ENCODE measurements at places on chromosomes 11 and 22.

DNA sequence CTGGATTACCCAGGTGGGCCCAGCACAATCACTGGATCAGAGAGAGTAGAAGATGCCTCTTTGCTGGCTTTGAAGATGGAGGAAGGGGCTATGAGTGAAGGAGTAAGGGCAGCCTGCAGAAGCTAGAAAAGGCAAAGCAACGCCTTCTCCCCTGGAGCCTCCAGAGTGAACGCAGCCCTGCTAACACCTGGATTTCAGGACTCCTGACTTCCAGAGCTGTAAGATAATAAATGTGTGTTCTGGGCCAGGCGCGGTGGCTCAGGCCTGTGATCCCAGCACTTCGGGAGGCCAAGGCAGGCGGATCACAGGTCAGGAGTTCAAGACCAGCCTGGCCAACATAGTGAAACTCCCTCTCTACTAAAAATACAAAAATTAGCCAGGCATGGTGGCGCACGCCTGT lies 102.4 kb downstream of the MORC2 start:
- DNase-seq, result peak; percentile 35

GRCh38 chr11:128575961-128576350 lies 11.4 kb downstream of the ETS1 start:
- DNase-seq, result no peak

DNA sequence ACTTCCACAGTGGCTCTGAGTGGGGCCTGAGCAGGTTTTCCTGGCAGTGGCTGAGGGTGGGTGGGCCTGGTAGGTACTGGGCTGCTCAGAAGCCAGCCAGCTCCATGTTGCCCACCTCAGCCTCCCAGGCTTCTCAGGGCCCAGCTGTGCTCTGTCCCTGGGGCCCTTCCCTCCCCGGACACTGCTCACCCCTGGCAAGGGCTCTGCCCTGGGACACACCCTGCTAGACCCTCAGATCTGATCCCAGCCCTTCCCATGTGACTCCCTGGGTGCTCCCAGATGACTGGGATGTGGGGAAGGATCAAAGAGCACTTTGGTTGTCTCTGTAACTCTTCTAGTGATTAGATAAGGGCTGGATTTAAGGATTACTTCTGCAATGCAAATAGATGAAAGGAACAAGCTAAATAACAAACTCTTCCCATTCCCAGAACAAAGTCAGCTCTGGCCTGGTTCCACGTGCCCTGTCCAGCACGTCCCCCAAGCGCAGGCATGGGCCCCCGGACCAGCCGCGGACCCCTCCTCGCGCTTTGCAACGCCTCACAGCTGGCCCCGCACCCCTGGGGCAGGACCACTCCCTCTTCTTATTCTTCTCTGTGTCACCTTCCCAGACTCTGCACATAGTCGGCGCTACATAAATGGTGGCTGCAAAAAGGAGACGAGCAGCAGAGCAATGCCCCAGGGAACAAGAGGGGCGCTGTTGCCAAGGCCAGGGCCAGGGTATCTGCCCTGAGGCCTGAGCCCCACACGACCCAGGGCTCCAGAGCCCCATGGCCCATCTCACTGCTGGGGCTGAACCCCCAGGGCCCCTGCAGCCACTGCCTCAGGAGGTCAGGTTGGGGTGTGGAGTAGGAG lies 5.7 kb upstream of the KRTAP5-6 start:
- peak; percentile 60 for DNase-seq

GRCh38 chr11:123509737-123510578 lies 79.9 kb downstream of the GRAMD1B start:
- no peak for DNase-seq

DNA sequence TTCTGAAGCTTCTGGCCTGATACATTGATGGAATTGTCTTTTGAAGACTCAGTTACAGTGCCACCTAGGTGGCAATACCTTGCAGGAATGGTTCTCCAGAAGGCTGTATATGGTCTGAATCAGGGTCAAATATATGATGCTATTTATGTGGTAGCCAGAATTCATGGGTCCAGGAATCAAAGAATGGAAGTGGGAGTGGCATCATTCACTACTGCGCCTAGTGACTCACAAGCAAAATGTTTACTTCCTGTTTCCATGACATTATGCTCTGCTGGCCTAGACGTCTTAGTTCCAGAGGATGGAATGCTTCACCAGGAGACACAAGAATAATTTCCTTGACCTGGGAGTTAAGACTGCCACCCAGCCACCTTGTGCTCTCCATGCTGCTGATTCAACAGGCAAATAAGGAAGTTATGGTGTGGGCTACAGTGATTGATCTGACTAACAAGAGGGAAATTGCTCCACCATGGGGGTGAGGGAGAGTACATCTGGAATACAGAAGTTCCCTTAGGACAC lies 491.8 kb downstream of the ETS1 start:
- DNase-seq, result no peak

- DNase-seq, result no peak
Observed at GRCh38 chr11:97756571-97757335, 1264.0 kb upstream of the CNTN5 start.

- DNase-seq, result no peak
Observed at GRCh38 chr11:95412074-95412473, 181.1 kb upstream of the SESN3 start.

DNA sequence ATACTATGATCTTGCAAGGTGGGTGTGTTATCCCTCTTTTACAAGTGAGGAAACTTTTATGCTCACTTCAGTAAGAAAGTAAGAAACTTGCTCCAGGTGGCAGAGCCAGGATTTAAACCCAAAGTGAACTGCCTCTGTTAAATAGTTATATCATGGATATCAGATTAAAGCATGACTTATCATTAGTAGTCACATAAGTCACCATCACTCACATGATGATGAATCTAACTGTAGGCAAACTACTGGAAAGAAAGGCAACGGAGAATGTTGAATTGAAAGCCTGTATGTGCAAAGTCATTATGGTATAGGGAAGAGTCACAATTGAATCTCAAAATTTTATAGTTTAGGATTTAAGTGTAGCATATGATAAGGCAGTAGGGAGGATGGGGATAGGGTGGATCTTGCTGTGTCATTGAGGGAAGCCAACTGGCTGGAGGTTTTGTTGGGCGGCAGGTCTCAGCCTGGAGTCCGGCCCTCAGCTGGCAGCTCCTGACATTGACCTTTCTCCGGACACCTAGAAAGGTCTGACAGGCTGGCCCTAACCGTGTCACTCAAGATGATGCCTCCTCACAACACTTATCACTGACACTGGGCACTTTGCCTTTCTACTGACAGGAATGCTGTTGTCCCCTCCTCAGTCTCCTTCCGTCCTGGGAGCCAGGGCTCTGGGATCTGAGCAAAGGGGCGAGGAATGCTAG lies 98.3 kb downstream of the EMSY start:
- no peak for DNase-seq

DNA sequence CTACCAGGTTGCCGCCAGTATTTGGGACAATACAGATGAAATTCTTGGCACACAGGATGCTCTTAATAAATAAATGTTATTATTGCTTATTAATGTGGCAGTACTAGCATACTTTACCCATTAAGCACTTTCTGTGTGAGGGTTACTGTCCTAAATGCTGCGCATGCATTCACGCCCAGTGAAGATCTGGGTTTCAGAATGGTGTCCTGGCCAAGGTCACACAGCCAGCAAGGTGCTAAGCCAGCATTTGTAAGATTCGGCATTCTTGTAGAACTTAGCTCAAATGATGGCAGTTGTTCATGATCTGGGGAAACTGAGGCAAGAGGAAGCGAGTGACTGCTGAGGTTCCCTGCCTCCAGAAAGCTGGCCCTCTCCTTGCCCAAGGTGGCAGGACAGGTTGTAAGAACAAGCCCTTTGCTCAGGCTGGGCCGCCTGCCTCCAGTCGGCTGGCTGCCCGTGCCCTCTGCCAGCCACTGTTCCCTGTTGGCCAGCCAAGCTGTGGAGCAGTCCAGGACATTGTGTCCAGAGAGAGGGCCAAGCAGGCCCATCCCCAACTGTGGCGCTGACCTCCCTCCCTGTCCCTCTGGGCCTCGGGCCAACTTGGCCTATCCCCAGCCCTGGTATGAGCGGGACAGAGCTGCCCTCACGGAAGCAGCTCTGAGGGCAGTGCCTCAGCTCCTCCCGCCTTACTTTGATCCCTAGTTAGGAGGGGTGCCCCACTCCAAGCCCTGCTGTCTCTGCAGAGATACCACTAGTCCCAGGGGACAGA lies 28.8 kb downstream of the TOB2 start:
- DNase-seq, result peak; percentile 98

DNA sequence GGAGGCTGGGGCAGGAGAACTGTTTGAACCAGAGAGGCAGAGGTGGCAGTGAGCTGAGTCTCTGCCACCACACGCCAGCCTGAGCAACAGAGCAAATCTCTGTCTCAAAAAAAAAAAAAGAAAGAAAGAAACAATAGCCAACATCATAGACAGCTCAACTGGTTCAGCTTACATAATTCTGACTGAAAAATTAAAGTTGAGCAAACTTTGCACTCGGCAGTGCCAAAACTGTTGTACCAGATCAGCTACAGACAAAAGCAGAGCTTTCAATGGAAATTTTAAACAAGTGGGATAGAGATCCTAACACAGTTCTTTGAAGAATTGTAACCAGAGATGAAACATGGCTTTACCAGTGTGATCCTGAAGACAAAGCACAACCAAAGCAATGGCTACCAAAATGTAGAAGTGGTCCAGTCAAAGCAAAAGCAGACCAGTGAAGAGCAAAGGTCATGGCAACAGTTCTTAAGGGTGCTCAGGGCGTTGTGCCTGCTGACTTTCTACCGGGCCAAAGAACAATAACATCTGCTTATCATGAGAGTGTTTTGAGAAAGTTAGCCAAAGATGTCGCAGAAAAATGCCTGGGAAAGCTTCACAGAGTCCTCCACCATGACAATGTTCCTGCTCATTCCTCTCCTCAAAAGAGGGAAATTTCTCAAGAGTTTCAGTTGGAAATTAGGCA lies 59.3 kb downstream of the TTC28 start:
- no peak for DNase-seq

- no peak for DNase-seq
Observed at GRCh38 chr11:76510060-76511047, 65.5 kb downstream of the EMSY start.

DNA sequence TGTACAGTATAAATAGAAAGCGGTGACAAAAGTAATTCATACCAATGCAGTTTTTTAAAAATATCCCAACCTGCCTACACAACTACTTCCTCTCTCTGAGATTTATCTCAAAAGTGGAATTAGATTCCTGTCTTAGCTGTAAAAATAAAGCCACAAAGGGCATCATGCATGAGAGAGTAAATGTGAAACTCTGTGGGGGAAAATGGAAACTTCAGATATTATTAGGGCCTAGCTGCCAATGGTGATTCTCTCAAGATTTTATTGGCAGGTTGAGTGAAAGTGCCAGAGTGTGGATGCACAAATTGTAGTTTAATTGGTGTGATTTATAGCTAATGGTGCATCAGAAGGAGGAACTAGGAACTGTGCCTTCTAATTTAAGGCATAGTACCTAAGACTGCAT lies 356.9 kb upstream of the CCDC90B start:
- no peak for DNase-seq

- DNase-seq, result no peak
Observed at GRCh38 chr22:39935116-39935515, 25.1 kb upstream of the TMA7B start.

GRCh38 chr11:116044941-116045340 lies 540.7 kb upstream of the CADM1 start:
- no peak for DNase-seq

DNA sequence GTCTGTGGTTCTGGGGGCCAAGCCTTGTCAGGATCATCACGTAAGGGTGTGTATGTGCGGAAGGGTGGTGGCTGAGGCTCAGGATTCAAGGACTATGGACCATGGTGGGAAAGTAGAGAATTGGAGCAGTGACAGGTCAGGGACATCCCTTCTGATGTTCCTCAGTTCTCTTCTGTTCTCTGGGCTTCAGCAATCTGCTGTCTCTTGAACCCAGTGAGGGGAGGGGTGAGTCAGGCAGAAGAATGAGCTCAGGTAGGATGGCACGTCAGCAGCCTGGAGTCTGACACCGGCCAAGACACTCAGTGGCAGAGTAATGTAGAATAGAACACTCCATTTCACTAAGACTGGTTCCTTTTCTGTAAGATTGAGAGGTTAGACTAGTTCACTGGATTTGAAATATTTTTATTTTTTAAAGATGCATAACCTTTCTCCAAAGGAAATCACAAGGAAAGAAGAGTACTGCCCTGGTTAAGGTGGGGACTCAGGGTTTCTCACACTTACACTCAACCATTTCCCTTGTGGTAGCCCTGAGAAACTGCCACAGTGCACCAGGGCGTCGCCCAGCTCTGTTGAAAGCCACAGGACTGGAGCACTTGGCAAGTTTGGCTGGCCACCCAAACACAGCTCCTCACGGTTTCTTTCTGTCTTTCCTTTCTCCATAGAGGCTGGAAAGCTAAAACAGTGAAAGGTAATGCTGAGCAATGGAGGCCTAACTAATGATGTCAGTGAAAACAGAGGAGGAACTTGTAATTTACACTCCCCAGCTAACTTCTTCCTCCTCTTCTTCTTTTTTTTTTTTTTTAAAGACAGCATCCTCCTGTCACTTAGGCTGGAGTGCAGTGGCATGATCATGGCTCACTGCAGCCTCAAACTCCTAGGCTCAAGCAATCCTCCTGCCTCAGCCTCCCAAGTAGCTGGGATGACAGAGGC lies 23.1 kb upstream of the MICAL2 start:
- DNase-seq, result no peak

DNA sequence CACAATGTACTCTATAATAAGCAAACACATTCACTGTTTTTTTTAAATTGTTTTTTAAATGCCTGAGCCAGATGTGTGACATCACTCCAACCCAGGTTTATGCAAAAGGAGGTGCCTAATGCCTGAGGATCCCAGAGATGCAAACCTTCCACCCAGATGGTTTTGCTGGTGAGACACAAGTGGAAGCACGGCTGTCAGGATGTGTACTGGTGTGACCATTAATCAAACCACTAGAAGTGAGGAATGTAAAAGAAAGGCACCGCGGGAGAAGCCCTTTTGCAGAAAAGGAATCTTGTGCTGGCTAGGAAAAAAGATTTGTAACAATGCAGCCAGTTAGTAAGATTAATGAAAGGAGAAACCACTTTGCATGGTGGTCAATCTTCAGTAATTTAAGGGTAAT lies 407.4 kb downstream of the LARGE1 start:
- no peak for DNase-seq

DNA sequence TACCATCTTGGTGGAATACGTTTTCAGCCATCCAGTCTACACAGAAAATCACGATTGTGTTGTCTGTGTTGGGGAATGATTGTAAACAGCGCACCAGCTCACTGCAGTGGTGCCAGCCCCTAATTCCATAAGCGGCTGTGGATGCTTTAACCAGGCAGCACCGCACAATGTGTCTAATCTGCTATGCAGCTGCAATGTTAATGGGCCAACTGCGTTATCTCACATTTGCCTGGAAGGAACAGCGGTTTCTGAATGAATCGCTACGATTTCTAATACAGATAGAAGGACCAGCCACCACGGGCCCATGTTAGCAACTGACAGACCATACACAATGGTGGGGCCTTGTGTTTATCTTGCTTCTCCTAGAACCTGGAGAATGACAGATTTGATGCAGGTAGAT lies 384.5 kb upstream of the KIRREL3 start:
- no peak for DNase-seq

GRCh38 chr11:104259121-104259610 lies 95.2 kb upstream of the PDGFD start:
- DNase-seq, result no peak

GRCh38 chr11:107446822-107447431 lies 10.7 kb downstream of the CWF19L2 start:
- no peak for DNase-seq
